Stimulated activated CD4-positive, alpha-beta T cell treated with anti-CD3 and anti-CD28 coated beads, TNF-alpha, amount 100 ng/mL, for 1 hour (primary cell): ENCODE measurements at places on chromosomes 3 and 15.

- no peak for DNase-seq
These were observed 10.0 kb downstream of the ATP13A3 start for GRCh38 chr3:194476784-194477183.

GRCh38 chr15:74709011-74709410 lies 13.2 kb upstream of the EDC3 start:
- DNase-seq: no peak

DNA sequence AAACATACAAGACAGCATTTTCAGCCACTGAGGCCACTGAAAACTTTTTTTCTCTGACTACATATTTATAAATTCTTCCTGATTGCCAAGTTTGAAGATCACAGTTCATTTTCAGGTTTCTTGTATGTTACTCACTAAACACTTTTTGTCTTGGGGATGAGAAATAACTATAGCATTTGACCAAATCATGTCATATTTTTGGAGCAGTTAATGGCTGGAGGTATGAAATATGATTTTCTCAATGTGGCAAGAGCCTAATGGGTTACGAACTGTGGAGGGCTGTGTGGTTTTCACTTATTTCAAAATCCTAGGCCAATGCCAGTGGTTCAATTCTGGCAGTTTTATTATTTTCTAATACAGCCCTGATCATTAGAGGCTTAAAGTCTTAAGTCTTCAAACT lies 64.4 kb downstream of the USP13 start:
- DNase-seq: no peak

- no peak for DNase-seq
These were observed 108.3 kb upstream of the GADL1 start for GRCh38 chr3:31002730-31003129.

- no peak for DNase-seq
These were observed 189.6 kb upstream of the UMPS start for GRCh38 chr3:124540550-124541211.

- DNase-seq: no peak
These were observed 2.0 kb upstream of the ST8SIA2 start for GRCh38 chr15:92391640-92392039.

GRCh38 chr3:67500709-67501108 lies 153.7 kb downstream of the SUCLG2 start:
- no peak for DNase-seq

- no peak for DNase-seq
These were observed 279.7 kb upstream of the TBL1XR1 start for GRCh38 chr3:177476921-177477435.

DNA sequence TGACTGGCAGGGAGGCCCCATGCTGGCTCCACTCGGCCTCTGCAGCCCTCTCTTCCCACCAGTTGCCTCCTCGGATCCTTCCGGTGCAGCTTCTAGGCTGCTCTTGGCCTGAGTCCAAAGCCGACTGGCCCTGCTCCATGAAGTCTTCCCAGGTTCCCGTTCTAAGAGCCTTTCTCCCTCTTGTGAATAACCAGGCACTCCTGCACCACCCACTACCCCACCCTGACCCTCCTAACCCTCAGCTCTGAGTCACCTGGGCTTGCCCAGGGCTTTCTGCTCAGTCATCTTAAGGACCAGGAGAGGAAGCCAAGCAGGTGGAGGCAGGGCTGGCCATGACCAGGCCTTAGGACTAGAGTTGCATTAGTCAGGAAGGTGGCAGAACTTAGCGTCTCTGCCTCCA lies 28.1 kb upstream of the CNBP start:
- no peak for DNase-seq

DNA sequence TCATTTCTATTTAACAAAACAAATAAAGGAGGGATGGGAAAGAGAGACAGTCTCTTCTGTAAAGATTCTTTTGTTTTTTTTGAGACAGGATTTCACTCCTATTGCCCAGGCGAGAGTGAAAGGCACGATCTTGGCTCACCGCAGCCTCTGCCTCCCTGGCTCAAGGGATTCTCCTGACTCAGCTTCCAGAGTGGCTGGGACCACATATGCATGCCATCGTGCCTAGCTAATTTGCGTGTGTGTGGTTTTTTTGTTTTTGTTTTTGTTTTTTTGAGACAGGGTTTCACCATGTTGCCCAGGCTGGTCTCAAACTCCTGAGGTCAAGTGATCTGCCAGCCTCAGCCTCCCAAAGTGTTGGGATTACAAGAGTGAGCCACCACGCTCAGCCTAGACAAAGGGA lies 23.3 kb downstream of the STAG1 start:
- no peak for DNase-seq

GRCh38 chr3:79937567-79937966 lies 169.8 kb upstream of the ROBO1 start:
- DNase-seq: no peak

DNA sequence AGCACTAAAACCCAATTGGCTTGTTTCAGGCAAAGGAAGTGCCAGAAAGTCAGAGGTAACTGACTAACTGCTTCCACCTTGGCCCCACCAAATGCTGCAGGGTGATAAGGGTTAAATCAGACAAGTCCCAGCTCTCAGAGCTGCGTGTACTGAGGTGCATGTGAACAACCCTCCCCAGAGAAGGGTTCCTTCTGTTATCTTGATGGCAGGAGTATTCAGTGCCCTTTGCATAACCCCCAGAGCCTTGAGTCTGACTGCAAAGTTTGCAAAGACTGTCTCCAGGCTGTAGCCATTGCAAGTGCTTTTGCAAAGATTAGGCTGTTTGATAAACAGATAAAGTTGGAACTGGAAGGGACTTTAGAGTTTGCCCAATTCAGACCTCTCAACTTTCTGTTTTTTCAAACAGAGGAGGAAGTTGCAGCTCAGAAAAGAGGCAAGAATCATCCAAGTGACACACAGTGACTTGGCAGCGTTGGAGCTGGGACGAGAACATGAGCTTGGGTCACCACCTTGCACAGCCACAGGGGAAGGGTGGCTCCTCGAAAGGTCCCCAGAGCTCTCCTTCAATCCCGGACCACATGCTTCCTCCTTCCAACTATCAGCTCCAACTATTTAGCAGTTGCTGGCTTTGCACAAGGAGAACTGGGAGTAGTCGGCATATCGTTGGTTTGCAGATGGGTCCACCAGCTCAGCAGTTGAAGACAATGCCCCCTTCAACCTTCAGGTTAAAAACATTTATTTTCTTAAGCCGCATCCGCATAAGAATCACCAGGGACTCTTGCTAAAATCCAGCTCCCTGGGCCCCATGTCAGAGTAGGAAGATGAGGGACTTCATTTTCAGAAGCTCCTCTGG lies 224.8 kb upstream of the HES1 start:
- no peak for DNase-seq

GRCh38 chr15:85723960-85724945 lies 70.5 kb downstream of the KLHL25 start:
- no peak for DNase-seq

DNA sequence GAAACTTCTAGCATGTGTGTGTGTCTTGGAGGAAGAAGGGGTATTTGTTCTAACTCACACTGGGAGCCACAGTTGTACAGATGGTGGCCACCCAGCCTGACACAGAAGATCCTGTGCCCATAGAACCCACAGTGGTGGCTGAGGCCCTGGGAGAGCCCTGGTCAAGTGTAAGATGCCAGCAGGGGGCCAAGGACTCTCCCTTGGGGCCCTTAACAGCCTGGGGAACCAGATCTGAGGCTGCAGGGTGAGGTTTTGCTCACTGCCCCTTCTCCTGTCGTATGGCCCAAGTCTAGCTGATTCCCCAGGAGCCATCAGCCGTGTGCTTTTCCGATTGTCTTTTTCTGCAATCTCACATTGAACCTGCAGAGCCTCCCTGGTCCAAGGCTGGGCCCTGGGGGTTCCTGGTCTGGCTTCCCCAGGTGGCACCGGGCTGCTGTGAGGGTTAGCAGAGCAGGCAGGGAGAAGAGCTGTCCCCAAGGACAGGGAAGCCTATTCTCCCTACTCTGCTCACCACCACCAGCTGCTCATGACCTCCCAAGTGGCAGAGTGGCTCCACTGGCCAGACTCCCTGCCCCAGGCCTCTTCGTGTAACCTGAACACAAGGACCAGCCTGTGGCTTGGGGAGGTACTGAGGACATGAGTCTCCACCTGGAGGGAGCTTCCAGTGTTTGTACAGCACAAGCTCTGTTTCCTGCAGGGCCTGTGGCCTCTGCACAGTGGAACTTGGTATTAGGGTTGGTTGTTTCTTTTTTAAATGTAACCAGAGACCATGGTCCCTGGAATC lies 51.9 kb downstream of the CA12 start:
- no peak for DNase-seq

DNA sequence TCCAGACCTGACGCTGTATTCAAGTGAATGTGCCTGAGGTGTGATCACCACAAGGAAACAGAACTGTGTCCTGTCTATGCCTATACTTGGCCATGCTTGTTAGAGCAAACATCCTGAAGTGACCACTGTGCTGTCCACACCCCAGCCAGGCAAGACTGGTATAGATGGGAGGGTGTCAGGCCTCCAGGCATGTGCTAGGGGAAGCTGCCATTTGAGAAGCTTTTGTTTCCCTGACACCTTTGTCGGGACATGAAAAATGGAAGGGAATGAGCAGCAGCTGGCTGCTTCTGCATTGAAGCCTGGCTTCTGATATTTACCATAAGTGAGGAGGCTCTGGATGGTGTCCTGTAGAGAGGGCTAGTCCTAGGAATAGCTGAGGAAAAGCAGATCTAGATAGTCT lies 106.2 kb downstream of the CPNE4 start:
- DNase-seq: no peak

DNA sequence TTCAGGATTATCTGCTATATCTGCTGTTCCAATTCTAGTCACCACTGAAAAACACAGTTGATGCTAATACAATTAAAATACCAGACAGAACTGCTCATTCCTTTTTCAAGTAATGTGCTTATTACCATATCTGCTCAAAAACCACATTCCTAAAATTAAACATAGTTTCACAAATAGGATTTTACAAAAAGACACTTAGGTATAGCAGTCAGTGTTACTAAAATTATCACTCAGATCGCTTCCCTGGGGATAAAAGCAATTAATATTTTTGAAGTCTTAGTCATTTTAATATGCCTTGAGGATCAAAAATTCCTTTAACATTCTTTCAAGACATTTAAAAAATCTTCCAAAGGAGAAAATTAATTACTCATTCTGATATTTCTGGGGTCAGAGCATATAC lies 71.5 kb downstream of the RAD18 start:
- no peak for DNase-seq

DNA sequence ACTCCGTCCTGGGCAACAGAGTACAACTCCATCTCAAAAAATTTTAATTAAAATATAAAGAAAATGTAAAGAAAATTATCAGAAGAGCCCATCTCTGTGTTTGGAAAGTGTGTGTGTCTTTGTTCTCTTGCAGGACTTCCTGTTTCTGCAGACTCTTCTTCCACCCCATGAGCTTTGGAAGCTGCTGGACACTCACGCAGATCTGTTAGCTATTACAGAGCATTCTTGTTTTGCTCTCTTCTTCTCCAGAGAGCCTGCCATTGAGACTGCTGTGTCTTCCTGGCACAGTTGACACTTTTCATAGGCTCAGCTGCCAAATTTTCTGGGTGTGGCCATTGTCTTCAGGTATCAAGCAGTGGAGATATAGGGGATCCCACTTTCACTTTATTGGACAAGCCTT lies 6.0 kb upstream of the CCR8 start:
- no peak for DNase-seq

DNA sequence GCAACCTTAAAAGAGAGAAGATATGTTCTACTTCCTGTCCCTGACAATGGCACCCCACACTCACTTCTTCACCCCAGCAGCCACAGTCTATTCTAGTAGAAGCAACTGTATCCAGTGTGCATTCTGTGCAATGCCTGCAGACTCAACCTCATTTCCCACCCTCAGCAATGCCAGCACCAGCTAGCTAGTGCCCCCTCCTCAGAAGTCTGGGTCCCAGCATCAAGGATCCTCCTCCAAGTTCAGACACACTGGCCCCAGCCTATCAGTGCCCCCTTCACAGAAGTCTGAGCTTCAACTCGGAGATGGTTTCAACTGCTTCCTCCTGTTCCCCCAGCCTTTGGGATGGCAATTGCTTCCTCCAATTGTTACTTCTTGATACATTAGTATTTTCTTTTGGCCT lies 268.3 kb downstream of the MEX3B start:
- DNase-seq: no peak

DNA sequence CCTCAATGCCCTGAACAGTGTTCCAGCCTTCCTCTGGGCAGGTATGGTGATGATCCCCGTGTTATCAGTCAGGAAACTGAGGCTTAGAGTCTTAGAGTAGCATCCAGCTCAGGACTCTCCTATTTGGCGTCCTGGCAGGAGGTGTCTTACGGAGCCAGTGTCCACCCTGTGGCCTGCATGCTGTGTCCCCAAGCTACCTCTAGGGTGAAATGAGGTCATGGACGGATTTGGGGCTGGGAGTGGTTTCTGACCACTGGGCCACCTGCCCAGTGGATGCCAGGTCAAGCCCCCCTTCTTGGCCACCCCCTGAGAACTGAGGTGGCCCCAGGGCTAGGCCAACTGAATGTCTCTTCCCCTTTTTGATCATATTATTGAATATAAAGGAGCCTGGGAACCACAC lies 27.2 kb upstream of the SLC6A6 start:
- no peak for DNase-seq

GRCh38 chr15:52220937-52221660 lies 29.9 kb upstream of the GNB5 start:
- DNase-seq: no peak

- DNase-seq: no peak
These were observed 145.8 kb downstream of the CHDH start for GRCh38 chr3:53700441-53700840.

DNA sequence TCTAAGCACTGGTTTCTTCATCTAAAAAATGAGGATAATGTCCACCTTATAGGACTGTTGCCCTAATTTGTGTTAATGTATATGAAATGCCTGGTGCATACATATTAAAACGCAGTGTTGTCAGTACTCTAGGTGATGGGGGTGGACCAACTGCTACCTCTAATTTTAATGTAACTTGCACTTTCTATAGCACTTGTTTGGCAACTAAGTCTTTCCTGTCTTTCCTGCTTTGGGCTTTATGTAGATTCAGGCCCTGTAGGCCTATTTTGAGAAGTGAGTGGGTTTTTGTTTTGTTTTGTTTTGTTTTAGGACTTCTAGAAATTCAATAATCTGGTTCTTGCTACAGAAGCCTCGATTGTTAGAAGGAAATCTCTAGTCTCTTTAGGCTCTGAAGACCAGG lies 21.2 kb downstream of the SLC7A14 start:
- DNase-seq: no peak

- DNase-seq: no peak
These were observed 197.1 kb downstream of the UACA start for GRCh38 chr15:70566047-70566835.

DNA sequence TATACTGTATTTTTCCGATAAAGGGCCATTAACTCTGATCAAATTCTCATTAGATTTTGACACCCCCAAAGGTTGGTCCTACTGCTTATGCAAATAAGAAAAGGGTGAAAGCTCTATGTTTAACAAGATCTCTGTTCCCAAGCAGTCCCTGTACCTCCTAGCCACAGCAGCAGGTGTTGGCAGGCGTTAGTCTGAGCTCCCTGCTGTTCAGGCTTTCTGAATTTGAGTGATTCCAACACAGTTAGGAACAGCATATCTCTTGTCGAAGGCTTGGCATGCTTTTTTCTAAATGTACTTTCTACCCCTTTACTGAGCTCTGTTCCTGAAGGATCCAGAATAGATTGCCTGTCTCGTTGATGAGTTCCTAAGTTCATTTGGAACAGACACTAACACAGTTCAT lies 42.3 kb downstream of the MITF start:
- no peak for DNase-seq

GRCh38 chr3:139187648-139188047 lies 143.0 kb upstream of the PRR23C start:
- no peak for DNase-seq
